ENCODE measurements at places on chromosomes 2 and 18. TPM values are rescaled to one million over a fixed set of nuclear protein-coding genes. Genes with fewer than 3 reads are reported as not detected.

DNA sequence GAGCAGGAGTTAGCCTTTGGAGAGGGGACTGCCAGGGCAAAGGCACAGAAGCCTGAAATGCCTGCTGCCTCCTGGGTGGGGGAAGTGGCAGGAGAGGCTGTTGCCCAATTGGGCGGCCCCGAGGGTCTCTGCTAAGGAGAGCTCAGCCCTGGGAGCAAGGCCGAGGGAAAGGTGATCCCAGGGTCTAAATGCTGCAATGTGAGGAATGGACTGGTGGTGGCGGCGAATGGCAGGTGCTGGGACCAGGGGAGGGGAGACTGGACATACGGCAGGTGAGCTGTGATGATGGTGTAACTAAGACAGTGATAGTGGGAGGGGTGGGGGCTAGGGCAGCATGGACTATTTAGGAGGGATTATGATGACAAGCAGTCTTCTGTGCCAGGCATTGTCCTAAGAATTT lies 104.0 kb downstream of the DYSF start:
- no peak for DNase-seq

OTX1 gene
- not detected for total RNA-seq

DNA sequence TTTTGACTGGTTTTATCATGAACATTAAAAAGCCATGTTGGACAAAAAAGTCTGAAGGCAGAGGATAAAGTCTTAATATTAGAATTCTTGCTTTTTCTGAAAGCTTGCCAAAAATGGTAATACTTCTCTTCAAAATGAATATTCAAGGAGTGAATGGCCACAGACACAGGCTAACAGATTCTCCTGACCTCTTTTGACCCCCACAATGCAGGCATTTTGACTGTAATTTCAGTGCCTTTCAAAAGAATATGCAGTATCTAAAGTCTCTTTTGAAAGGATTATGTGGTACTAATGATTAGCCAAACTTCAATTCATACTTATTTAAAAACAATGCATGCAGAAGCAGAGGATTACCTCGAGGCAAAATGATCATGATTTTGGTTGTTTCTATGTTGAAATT lies 557.8 kb upstream of the GCFC2 start:
- no peak for DNase-seq

GRCh38 chr2:159201360-159202063 lies 85.0 kb downstream of the WDSUB1 start:
- DNase-seq: peak; percentile 78

GRCh38 chr2:235634435-235635158 lies 140.8 kb downstream of the AGAP1 start:
- DNase-seq: peak; percentile 69

- no peak for DNase-seq
Measured at GRCh38 chr2:82879803-82880202, 1579.3 kb downstream of the SUCLG1 start.

COL6A3 gene
- total RNA-seq: 1,501 TPM

DNA sequence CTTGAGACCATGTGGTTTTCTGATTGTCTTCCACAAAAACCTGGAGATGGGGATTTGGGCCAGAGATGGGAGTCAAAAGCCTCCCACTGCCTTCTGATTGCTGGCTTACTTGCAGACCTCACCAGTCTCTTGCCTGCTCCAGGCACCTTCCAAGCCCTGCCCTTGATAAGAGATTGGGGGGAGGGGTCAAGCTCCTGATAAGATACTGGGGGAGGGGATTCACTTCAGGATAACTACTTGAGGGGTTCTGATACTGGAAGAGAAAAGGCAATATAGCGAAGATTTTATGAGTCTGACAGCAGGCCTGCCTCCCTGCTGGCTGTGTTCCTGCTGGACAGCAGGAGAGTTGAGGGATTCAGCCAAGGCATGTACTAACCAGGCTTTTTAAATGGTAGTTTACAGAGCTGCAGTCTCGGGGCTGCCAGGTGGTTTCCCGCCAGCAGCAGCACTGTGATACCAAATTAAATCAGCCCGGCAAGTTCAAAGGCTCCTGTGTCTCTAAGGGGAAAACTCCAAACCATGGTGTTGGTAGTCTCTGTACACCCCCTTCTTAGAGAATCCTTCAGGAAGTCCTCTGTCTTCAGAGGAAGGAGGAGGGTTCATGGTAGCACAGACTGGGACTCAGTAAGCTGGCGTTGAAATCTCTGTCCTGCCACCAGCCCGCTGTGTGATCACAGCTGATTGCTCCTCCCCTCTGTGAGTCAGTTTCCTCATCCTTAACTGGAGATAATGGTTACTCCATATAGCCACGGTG lies 58.3 kb downstream of the FBXO36 start:
- peak; percentile 68 for DNase-seq

ASPRV1 gene
- 0.28 TPM for total RNA-seq

- DNase-seq: peak; percentile 15
Measured at GRCh38 chr2:192195548-192196418, 1.1 kb upstream of the TMEFF2 start.
